ENCODE measurements at places on chromosomes 2 and 18.

DNA sequence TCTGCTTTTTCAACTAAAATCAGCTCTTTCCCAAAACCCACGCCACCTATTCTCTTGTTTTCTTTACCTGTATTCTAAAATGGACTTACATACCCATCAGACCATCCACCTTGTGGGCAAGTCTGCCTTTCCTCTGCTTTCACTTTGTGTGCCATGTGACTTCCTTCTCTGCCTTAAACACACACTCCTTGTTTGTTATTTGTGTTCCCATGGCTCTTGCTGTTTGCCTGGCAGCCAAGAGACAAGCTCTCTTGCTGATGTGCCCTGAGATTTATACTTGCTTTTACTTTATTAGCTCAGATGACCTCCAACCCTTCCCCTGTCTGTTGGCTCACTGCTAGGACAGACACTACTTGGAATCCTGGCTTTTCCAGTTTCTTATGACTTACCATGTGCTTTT is 309.7 kb upstream of the LRRTM4 start:
- no peak for DNase-seq

DNA sequence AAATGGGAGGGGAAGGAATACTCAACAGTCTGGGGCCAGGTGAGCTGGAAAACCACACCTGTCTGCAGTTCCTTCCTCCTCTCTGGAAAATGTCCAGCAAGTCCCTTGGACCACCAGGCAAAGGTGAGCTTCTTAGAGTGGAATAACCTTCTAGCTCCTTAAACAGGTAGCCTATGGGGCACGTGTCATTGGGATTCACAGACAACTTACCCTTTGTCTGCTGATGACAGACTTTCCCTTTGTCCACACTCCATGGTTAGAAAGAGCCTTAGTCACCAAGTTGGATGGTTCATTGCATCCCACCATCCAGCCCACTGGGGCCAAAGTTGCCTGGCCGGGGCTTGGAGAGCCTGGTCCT is 98.0 kb upstream of the ITGA6 start:
- no peak for DNase-seq

DNA sequence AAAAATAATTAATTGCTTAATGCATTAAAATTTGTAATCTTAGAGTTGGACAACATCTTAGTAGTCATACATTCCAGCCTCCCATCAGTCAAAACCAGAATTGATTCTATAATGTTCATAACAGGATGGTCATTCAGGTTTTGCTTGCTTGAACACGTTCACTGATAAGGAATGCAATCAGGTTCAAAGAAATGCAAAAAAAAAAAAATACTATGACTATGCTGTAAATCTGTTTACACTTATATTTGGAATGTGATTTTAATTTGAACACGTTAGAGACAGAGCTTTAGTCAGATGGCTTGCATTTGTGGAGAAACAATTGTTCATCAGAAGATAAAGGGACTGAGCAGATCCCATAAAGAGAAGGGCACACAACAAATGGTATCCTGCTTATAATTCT is 131.3 kb upstream of the UNC80 start:
- no peak for DNase-seq

DNA sequence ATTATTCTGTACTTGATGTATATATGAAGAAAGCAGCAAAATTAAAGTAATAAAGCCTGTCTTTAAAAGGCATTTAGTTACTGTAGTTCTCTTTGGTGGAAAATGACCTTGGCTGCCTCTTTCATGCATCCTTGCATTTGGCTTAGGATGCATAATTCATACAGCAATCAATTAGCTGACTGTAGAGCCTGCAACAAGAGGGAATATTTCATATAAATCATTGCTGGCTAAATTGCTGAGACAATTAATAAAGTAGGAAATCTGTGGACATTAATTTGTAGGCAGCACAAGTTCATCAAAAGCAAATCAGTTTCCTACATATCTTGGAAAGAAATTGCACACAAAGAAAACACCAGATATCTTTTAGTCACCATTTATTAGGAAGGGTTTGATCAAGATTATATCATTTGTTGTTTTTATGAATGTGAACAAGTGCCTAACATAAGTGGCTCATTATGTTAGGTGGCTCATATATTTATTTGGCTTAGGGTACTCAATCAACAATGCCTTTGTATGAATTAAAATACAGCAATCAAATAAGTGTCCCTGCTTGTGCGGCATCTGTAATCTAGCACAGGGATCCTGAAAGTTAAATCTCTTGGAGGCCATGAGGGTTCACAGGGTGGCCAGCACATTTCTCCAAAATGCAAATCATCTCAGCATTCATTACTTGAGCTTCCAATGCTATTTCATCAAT is 220.4 kb upstream of the SPOPL start:
- no peak for DNase-seq

DNA sequence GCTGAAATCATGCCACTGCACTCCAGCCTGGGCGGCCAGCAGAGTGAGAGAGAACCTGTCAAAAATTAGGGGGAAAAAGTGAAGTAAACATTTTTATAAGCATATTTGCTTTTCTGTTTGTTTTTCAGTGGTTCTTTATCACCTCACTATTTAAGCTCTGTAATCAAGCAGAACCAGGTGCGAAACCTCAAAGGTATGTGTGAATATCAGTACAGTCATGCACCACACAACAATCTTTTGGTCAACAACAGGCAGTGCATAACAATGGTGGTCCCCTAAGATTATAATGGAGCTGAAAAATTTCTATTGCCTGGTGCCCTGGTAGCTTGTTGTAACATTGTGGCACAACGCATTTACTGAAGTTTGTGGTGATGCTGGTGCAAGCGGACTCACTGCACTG is 167.4 kb upstream of the STON1 start:
- no peak for DNase-seq

DNA sequence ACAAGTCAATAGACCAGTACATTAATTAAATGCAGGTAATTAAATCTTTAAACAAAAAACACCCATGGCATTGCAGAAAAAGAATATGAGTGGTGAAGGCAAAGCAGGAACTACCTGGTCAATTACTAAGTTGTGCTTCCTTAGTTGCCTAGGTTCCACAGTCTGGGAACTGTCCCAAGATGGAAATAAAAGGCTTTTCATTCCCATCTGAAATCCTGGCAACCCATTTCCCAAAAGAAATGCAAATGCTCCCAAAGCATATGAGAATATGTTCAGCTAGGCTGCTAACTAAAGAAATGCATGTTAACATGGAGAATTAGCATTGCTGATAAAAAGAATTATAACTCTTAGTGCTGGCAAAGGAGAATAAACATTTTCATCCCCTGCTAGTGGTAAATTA is 177.8 kb downstream of the TMEM163 start:
- DNase-seq: no peak

DNA sequence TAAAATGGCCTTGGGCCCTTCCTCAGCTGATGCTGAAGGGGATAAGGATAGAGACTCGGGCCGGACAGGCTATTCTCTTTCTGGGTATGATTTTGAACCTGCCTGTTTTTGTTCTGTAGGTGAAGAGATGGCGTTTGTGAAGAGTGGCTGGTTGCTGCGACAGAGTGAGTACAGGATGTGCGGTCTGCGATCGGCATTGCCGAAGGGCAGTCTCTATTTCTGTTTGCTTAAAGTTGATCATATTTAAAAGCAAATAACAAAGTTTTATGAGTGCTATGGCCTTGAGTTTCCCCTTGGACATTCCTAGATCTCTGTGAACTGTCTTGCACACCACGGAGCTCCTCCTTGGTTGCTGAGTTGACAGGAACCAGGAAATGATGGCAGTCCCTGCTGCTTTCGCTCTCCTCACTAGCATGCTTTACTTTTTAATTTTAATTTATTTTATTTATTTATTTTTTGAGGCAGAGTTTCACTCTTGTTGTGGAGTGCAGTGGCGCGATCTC is 15.7 kb downstream of the PLEKHB2 start:
- no peak for DNase-seq

GRCh38 chr2:6183226-6183625 is 491.0 kb downstream of the SOX11 start:
- no peak for DNase-seq

- DNase-seq: no peak
Measured at GRCh38 chr2:241893265-241893664, 23.7 kb downstream of the RTP5 start.

DNA sequence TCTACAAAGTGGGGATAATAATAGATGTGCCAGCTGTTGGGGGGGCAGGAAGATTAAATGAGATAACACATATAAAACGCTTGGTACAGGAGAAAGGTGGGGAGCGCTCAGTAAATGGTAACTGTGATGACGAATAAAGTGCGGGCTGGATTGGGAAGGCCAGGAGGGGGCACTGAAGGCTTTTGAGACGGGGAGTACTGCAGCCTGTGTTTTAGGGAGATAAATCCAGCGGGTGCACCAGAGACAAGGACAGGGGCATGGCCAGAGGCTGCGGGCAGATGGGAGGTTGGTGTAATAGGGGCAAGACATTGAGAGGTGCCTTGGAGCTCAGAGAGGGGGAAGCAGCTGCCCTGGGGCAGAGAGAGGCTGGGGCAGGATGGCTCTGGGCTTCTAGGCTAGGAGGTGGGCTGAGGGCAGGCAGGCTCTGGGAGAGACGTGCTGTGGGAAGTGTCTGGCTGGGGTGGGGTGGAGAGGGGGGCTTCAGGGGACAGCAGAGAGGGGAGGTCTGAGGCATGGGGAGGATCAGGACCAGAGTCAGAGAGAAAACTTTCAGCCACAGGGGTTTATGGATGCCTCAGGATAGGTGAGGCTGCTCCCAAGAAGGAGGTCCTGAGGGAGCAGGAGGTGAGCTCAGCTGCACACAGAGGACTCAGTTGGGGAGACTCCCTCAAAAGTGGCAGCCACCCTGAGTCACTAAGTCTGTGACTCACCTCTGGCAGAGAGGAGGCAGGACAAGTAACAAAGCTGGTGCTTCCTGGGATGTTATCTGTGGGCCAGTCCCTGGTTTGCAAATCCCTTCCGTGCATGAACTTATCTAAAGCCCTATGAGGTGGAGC is 18.8 kb downstream of the TEX44 start:
- no peak for DNase-seq

- DNase-seq: no peak
Measured at GRCh38 chr18:63236406-63236805, 83.2 kb downstream of the BCL2 start.

GRCh38 chr2:106759966-106760365 is 126.0 kb downstream of the ST6GAL2 start:
- no peak for DNase-seq

- DNase-seq: no peak
Measured at GRCh38 chr2:140624200-140624599, 1506.6 kb downstream of the LRP1B start.

- DNase-seq: no peak
Measured at GRCh38 chr2:235554385-235554784, 60.5 kb downstream of the AGAP1 start.

DNA sequence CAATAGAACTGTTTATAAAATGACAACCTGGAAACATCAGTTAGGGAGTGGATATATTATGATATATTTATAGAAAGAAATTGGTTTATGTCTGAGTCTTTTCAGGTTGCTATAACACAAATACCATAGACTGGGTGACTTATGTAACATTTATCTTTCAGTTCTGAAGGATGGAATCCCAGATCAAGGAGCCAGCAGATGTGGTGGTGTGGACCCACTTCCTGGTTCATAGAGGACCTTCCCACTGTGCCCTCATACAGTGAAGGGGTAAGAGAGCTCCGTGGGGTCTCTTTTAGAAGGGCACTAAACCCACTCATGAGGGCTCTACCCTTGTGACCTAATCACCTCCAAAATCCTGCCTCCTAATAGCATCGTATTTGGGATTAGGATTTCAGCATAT is 86.7 kb downstream of the BCL2 start:
- DNase-seq: no peak

DNA sequence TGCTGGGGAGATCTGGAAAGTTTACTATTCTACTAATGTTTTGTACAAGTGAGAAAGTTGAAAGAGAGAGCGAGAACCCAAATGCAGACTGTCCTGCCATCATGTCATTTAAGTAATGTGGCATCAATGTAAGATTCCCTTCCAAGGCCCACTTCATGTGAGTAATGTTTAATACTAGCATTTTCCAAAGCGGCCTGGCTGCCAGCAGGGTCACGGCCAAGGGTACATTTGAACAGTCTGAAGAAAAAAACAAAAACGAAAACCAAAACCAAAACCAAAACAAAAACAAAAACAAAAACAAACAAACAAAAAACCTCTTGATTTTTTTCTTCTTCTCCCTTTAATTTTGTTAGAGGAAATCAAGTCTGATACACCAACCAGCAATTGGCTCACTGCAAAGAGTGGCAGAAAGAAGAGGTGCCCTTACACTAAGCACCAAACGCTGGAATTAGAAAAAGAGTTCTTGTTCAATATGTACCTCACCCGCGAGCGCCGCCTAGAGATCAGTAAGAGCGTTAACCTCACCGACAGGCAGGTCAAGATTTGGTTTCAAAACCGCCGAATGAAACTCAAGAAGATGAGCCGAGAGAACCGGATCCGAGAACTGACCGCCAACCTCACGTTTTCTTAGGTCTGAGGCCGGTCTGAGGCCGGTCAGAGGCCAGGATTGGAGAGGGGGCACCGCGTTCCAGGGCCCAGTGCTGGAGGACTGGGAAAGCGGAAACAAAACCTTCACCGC is 2.2 kb downstream of the HOXD10 start:
- no peak for DNase-seq

GRCh38 chr18:26466026-26466425 is 82.3 kb downstream of the KCTD1 start:
- DNase-seq: no peak

GRCh38 chr2:11187731-11188130 is 32.5 kb downstream of the SLC66A3 start:
- DNase-seq: no peak

DNA sequence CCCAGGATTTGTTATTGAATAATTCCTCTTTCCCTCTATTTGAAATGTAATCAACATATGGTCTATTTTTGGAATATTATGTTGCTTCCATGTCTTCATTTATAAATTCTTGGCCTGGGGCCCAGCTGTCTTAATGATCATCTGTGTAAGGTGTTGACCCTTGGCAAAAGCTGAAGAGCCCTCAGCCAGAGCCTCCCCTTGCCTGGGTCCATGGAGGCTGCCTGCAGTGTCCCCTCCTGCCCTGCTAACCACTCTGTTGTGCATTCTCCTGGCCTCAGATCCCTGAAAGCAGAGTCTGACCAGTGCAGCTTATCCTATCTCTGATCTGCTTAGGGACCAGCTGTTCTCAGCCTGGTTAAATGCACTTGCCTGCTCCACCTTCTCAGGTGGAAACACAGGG is 226.1 kb upstream of the APCDD1 start:
- DNase-seq: no peak
